ENCODE measurements at places on chromosomes 7 and 10.

DNA sequence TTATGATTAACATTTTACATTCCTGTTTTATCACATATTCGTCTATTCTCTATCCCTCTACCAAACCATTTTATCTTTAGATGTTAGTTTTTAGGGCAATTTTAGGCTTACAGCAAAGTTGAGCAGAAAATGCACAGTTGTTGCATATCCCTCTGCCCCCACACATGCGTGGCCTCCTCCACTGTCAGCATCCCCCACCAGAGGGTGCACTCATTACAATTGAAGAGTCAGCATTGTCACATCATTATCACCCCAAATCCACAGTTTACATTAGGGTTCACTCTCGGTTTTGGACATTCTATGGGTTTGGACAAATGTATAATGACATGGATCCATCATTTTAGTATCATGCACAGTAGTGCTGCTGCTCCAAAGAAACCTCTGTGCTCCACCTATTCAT is 86.4 kb downstream of the WDR37 start:
- no peak for DNase-seq

GRCh38 chr10:24344279-24344678 is 135.3 kb downstream of the KIAA1217 start:
- no peak for DNase-seq

DNA sequence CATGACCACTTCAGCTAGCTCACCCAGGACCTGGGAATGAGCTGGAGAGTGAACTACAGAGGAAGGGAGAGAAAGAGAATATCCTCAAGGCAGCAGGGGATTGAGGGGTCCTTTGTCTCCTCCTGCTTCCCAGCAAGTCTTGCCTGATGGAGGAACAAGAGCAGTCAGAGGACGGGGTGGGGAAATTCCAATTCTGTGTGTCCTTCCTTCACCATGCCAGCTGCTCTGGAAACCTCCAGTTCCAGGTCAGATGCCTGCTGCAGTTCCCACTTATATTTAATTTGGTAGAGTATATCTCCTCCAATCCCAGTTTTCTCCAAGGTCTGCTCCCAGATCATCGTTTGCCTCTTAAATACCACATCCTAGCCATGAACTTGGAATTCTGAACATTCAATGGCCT is 21.4 kb upstream of the LEP start:
- no peak for DNase-seq

DNA sequence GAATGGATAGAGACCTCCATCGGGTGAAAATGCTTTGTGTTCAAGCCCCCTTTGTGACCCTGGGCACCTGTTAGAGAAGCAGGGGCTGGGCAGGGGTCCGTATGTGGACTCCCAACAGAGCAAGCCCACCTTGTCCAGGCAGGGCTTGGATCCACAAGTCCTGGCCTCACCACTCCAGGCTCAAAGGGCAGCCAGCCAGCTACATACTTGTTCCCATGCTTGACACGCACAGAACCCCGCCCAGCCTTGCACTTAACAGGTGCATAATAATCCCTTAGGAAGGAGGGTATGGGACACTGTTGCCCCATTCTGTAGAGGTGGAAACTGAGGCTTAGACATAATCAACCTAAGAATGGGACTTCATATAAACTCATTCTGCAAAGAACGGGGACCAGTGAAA is 160.6 kb downstream of the PRKAG2 start:
- DNase-seq: peak; percentile 55

- DNase-seq: peak; percentile 60
Observed at GRCh38 chr10:119542988-119543813, 682 bp upstream of the RGS10 start.

- no peak for DNase-seq
Observed at GRCh38 chr10:59324597-59324996, 37.8 kb downstream of the FAM13C start.

DNA sequence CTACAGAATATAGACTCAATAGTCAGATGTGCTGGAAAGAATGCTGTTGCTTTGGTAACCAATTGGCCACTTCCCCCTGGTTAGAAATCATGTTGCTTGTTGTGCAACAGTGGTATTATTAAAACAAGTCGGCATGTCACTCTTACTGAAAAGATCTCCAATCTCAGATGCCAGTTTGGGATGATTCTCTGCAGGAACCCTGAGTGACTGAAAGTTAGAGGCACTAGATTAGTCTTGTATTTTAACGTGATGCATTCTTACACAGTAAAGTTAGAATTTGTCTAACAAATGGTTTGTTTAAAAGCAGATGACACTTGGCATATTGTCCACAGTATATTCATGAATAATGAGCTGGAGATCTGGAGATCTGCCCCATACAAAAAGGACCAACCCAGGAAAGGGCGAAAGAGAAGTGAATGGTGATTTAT is 287.6 kb downstream of the TWIST1 start:
- no peak for DNase-seq

- no peak for DNase-seq
Observed at GRCh38 chr7:155521743-155522398, 24.5 kb downstream of the CNPY1 start.

DNA sequence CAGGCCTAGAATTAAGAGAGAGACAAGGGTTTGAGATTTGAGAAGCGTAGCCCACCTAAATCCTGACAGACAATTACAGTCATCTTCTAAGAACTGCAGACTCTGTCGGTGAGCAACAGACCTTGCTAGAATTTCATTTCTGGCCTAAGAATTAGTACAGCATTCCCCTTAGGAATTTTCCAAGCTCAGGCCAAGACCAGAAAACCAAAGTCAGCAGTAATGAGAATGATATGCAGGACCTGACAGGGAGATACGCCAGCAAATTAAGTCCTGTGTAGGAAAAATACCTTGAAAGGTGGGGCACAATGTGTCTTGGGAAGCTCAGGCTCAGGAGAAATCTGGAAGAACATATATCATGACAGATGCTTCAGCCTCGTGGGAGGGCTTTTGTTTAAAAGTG is 52.7 kb upstream of the HERPUD2 start:
- no peak for DNase-seq

- peak; percentile 71 for DNase-seq
Observed at GRCh38 chr7:65722361-65722792, 150.5 kb upstream of the VKORC1L1 start.

- peak; percentile 30 for DNase-seq
Observed at GRCh38 chr7:102933763-102934162, 21.0 kb downstream of the LRRC17 start.

- no peak for DNase-seq
Observed at GRCh38 chr10:71978476-71978875, 14.3 kb downstream of the CHST3 start.

DNA sequence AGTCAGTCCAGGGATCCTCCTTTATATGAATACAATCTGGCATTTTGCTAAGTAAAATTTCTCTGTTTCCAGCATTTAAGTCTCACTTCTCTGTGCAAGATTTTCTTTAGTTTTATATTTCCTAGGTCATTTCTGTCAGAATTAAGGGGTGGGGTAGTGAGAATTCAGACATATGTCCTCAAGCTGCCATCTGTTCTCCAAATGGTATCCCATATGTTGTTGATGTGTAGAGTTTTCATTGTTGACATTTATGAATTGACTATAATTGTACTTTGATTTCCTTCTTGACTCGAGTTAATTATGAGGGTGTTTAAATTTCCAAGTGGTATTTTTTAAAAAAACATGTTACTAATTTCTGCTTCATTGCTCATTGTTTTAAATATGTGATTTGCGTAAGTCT is 148.8 kb downstream of the NPSR1 start:
- no peak for DNase-seq

GRCh38 chr10:115937768-115938056 is 335.3 kb downstream of the GFRA1 start:
- no peak for DNase-seq

DNA sequence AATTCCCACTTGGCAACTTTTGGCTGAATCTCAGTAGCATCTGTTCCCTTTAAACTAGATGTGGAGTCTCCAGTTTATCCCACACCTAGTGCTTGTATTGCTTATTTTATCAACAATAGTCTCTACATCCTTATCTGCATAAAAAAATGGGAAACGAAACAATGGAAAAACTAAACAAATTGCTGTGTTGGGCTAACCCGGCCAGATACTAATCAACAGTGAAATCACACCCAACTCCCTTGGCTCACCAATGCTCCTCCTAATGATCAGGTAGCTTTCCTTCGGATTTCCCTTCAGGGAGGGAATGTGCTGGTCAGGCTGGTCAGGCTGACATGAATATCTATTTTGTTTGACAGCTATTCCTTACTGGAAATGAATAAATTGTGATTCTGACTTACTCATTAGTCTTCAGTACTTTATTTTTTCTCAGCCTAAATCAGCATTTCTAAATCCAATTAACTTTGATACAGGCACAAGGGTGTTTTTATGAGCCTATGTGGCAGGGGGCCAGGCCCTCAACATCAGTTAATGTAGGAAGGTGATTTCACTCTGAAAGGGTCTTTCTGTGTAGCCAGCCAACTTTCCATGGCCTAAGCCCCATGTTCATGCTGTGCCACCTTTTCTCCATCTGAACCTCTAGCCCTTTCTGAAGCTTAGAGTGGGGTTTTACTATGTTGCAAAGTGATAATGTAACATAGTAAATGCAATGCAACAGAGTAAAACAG is 170.5 kb upstream of the NPSR1 start:
- no peak for DNase-seq

- no peak for DNase-seq
Observed at GRCh38 chr10:100960251-100960650, 9.1 kb upstream of the SEMA4G start.

DNA sequence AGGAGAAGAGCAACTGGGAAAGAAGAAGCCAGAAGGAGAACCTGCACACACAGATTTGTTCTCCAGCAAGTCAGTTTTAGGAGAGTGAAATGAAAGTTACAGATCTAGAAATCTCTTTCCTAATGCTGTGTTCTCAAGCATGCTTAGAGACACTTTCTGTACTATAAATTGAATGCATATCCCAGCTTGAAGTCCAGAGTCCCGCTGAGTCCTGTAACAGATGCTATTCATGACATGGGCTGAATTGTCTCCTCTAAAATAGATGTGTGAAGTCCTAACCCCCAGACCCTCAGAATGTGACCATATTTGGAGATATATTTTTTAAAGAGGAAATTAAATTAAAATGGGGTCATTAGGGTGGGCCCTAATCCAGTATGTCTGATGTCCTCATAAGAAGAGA is 46.9 kb upstream of the GJD4 start:
- DNase-seq: no peak

DNA sequence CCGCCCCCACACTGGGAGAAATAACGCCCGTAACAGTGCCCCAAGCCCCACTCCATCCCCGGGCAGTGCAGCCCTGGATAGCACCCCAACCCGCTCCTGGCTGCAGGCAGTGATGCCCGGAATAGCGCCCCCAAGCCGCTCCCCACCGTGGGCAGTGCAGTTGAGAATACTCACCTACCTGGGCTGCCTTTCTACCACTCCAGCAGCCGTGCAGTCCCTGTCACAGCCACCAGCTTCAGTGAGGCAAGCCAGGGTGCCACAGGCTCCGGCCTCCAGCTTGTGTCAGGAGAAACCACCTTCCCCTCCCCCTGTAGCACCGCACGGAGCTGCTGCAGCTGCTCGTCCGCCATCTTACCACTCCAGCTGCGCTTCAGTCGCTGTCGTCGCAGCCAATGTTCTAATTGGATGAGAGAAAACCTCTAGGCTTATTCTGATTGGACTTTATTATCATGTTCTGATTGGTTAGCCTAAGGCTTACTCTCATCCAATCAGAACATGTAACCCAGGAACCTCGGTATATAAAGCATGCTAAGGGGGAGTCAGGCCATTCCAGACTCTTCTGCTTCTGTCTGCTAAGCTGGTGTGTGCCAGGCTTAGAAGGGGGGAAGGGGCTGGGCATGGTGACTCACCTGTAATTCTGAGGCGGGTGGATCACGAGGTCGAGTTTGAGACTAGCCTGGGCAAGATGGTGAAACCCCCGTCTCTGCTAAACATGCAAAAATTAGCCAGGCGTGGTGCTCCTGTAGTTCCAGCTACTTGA is 53.2 kb upstream of the ZNF33B start:
- DNase-seq: no peak

DNA sequence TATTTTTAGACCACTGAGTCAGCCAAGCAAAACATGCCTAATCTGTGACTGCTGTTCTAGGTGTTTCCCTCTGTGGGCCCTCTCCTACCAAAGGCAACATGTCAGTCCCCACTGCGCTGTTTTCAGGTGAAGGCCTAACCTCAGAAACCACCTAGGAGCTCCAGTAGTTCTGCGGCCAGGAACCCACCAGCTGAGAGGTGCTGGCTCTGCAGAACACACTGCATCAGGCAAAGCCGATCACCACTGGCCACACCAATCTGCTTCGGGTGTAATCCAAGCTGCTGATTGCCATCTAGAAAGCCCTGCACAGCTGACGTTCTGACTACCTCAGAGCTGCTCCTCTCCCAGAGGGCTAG is 14.9 kb downstream of the CAMK2G start:
- no peak for DNase-seq

DNA sequence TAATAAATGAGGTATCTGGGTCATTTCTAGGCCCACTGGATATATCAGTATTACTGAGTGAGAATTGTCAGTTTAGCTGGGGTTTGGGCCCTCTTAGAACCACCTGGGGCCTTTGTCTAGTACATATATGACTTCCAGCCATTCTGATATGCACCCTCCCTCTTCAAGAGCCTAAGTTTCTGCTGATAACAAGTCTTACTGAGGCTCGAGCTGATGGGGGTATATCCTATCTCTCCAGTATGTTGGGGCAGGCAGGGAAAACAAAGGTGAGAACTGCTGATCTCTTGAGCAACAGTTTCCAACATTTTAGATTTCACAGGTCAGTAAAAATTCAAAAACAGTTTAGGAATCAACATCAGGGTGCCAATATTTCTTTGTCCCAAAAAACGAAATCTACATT is 10.8 kb upstream of the ZNRF2 start:
- DNase-seq: no peak

DNA sequence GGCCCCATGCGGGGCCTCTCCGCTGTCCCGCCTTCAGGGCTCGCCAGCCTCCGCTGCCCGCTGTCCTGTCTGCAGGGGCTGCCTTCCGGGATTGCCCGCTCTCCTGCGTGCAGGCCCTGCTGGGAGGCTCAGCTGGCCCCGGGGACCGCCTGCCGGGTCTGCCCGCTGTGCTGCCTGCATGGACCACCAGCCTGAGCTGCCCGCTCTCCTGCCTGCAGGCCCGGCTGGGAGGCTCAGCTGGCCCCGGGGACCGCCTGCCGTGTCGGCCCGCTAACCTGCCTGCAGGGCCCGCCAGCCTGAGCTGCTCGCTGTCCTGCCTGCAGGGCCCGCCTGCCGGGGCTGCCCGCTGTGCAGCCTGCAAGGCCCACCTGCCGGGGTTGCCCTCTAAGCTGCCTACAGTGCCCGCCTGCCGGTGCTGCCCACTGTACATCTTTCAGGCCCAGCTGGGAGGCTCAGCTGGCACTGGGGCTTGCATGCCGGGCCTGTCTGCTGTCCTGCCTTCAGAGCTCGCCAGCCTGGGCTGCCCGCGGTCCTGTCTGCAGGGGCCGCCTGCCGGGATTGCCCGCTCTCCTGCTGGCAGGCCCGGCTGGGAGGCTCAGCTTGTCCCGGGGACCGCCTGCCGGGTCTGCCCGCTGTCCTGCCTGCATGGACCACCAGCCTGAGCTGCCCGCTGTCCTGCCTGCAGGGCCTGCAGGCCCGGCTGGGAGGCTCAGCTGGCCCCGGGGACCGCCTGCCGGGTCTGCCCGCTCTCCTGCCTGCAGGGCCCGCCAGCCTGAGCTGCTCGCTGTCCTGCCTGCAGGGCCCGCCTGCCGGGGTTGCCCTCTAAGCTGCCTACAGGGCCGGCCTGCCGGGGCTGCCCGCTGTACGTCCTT is 165.1 kb downstream of the GLRX3 start:
- no peak for DNase-seq
